ENCODE measurements at places on chromosomes 4 and X. TPM values are rescaled to one million over a fixed set of nuclear protein-coding genes. Genes with fewer than 3 reads are reported as not detected.

DNA sequence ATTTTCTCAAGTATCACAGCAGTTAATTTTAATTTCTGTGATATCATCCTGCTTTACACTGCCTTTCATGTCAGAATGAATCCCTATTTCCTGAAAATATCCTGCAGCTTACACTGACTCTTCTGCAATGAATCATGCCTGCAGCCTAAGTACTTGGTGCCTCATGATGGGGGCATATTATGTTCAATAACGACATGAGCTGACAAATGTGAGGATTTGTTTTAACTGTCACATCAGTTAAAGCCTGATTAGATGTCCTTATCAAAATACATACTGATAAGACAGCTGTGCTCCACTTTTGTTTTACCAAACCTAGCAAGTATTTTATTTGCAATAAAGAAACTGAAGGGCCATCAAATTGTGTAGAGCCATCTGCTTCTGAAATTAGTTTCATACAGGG lies 359.9 kb upstream of the AGA start:
- no peak for DNase-seq

GRCh38 chrX:122188751-122189150 lies 995.3 kb upstream of the GRIA3 start:
- no peak for DNase-seq

DNA sequence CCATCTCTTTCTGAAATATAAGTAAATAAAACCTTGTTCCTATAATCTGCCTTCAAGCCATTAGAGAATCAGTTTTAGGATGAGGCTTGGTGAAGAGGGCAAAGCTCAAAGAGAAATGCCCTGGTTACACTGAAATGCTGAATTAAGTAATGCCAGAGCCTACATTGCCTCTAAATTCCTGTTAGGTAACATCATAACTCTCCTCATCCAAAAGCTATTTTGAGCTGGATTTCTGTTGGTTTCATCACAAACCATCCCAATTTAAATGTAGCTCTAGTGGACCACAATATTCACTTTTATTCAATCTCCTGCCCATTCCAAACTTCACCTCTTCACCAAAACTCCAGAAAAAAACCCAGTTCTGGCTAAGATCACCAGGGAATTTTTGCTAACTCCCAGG lies 1319.7 kb upstream of the TENM3 start:
- DNase-seq: no peak

DNA sequence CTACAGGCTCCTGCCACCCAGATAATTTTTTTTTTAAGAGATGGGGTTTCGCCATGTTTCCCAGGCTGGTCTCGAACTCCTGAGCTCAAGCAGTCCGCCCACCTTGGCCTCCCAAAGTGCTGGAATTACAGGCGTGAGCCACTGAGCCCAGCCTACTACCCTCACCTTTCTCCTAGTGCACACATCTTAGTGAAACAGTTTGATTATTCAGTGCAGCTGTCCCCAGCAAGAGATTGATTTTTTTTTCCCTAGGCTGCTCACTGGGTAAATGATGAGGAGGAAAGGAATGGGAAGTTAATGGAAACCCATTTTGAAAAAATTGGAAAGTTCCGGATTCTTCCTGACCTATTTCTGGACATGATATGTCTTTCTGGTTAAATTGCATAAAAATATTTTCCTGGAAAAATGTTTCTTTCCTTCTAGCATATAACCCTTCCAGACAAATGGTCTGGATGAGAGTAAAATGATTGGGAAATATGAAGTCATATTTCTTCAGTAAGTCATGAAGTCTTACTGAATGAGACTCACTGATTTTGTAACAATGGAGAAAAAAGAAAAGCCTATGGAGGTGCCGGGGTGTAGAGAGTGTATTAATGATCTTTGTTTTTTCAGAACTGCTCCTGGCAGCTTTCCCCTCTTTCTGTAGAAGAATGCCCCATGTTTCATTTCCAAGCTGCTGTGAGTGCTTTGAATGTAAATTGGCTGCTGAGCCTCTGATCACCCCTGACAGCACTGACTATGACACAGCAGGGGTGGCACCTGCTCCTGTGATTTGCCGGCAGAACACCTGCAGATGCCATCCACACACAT lies 19.5 kb upstream of the ZNF41 start:
- no peak for DNase-seq

DNA sequence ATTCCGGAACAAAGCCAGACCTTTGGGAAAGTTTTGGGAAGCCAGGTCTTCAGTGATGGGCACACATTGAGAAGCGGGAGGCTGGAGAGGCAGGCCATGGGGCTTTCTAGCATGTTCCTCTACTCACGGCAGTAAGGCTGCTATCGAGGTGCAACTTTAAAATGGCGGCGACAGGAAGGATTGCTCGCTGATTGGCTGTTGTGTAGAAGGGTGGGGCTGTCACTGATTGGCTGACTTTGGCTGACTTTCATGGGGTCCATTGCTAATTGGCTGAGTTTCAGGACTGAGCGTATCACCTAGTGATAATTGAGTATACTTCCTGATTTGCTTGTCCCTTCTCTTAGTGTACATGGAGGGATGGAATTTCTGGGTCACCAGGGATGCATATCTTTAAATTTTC lies 19.7 kb upstream of the GLOD5 start:
- DNase-seq: no peak

- DNase-seq: no peak
Measured at GRCh38 chr4:8559524-8560264, 20.5 kb upstream of the GPR78 start.

The TBX22 gene
- 0.09 TPM for polyA plus RNA-seq

The BEND4 gene
- 1.8 TPM for polyA plus RNA-seq

The GPR50 gene
- polyA plus RNA-seq: not detected

DNA sequence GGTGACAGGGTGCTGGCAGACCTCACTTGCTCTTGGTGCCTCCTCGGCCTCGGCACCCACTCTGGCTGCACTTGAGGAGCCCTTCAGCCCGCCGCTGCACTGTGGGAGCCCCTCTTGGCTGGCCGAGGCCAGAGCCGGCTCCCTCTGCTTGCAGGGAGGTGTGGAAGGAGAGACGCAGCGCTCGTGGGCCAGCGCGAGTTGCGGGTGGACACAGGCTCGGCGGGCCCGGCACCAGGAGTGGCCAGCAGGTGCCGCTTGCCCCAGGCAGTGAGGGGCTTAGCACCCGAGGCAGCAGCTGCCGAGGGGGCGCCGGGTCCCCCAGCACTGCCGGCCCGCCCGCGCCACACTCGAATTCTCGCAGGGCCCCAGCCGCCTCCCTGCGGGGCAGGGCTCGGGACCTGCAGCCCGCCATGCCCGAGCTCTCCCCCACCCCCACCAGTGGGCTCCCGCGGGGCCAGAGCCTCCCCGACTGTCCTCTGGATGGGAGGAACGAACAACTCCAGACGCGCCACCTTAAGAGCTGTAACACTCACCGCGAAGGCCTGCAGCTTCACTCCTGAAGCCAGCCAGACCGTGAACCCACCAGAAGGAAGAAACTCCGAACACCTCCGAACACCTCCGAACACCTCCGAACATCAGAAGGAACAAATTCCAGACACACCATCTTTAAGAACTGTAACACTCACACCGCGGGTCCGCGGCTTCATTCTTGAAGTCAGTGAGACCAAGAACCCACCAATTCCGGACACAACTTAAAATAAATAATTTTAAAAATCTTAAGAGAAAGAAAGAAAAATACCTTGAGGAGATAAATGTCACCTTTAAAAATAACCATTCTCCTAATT lies 311.1 kb upstream of the SLC7A11 start:
- DNase-seq: no peak

The RHOXF2 gene
- polyA plus RNA-seq: not detected

The HSFX3 gene
- not detected for polyA plus RNA-seq

GRCh38 chrX:17028356-17028755 lies 81.9 kb downstream of the REPS2 start:
- DNase-seq: no peak
